ENCODE measurements at places on chromosomes 6 and 20.

GRCh38 chr6:157831424-157832249 is 8.6 kb downstream of the SNX9 start:
- no peak for DNase-seq

GRCh38 chr6:159871241-159871640 is 19.5 kb upstream of the MAS1 start:
- no peak for DNase-seq

DNA sequence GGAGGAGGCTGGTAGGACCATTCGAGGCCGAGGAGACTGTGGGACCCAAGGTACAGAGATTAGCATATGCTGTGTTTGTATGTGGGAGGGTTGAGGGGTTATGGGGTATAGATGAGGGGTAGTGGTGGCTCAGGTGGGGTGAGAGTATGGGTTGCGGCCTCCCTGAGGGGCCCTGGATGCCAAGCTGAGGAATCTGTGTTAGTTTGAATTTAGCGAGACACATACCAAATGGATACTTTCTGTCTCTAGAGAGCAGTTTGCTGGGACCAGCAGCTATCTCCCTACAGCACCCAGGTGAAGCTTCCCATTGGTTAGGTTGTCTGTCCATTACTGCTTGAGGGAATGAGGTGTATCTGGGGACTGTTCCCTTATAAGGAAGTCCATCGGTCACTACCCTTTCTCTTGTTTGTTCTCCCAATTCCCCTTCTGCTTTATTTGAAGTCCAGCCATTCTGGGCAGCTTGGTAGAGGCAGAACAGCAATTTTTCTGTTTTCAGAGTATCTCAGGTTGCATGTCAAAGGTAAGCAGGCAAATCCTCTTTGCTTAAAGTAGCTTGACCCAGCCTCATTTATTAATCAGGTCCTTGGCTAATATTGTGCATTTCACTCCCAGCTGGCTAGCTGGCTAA is 15.2 kb downstream of the CHMP4B start:
- no peak for DNase-seq

DNA sequence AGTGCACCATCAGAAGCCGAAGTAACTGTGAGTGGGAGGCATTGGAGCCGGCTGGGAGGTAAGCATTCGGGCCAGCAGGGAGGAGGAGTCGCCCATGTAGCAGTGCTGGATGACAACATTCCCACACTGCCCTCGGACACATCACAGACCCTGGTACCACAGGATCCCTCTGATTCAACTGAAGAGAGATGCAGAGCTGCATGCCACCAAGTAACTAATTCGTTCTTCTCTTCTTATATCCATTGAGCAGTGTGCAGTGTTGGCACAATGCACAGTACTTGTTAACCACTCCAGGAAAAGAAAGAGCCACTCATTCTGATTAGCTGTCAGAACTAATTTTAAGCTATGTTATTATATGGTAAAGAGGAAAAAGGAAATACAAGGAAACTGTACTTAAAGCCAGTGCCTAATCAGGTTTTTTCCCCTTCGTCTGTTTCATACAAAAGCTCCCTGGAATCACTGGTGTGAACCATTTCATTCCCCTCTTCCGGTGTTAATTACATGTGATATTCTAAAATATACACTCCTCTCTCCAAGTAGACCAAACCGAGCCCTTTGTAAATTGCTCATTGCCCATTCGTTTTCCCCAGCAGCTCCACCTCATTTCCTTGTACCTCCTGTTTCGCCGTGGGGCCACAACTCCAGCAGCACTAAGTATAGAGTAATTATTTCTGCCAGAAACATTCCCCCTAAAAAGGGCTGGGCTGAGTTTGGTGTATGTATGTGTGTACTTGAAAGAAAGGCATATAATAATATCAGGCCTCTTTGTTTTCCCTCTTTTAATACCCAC is 32.4 kb upstream of the ADTRP start:
- no peak for DNase-seq

DNA sequence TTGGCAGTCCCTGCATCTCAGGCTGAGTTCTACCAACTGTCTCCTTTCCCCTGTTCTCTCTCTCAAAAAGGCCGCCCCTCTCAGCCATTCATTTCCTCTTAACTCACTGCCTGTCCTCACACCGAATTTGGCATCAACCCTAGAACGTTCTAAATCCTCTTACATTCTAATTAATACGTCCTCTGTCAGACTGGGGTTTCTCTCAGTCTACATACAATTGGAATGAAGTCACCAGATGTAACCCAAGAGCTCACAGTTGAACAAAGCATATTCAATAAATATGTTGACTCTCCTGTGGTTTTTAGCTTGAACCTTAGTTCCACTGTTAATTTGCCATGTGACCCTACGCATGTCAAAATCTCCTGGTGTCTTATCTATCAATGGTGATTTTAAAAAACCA is 269.6 kb downstream of the CLIC5 start:
- DNase-seq, result no peak

DNA sequence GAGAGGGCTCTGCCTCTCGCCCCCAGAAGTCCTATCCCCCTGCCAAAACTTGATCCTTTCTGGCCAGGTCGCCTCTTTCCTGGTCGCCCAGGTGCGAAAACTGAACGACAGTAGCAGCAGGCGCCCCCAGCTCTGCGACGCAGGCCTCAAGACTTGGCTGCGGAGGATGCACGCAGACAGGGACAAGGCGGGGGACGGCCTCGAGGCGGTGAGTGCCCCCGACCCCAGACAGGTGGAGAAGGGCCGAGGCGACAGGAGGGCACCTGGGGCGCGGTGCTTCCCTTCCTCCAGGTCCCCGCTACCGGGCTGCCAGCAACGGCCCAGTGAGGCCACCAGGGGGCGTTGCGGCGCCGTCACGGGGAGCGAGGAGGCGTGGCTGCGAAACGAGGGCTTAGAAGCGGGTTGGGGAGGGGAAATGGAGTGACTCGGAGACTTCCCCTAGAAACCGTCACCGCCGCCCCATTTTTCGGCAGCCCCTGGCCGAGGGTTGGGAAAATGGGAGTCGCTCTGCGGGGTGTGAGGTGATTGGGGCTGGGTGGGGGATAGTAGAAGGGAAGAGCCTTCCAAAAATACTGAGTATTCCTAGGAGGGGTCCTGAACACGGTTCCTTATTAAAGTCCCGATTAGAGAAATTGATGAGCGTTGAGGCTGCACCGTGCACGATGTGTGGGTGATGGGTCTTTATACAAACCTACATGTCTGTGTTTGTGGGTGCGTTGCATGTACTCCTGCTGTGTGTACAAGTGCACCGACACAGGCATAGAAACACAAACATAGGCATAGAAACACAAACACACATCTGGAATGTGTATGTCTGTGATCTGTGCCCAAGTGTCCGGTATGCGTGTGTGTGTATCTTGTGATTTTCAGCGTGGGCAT is 44.6 kb downstream of the ARHGAP40 start:
- DNase-seq, result peak; percentile 54

GRCh38 chr6:18395856-18396197 is 8.7 kb downstream of the RNF144B start:
- no peak for DNase-seq

- no peak for DNase-seq
Measured at GRCh38 chr20:957544-957943, 41.4 kb upstream of the ANGPT4 start.

DNA sequence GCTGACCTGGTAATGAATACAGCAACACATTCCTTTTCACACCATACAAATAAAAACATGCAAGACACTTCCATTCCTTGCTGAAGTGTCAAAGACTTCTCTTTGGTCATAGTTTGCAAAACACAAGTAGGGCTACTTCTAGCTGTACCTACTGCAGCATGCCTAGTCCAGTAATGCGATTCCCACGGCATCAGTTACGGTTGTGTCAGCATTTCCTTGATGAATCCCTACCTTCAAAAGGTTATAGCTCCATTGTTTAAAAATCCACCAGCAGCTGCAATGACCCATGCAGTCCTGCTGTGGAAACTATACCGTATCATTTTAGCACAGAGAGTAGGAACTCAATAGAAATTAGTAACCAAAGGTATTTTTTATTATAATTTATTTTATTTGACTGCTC is 1371.5 kb downstream of the EPHA7 start:
- DNase-seq, result no peak

- no peak for DNase-seq
Measured at GRCh38 chr6:133610227-133610840, 278.6 kb upstream of the TCF21 start.

GRCh38 chr20:24872291-24873024 is 76.6 kb upstream of the CST7 start:
- no peak for DNase-seq

DNA sequence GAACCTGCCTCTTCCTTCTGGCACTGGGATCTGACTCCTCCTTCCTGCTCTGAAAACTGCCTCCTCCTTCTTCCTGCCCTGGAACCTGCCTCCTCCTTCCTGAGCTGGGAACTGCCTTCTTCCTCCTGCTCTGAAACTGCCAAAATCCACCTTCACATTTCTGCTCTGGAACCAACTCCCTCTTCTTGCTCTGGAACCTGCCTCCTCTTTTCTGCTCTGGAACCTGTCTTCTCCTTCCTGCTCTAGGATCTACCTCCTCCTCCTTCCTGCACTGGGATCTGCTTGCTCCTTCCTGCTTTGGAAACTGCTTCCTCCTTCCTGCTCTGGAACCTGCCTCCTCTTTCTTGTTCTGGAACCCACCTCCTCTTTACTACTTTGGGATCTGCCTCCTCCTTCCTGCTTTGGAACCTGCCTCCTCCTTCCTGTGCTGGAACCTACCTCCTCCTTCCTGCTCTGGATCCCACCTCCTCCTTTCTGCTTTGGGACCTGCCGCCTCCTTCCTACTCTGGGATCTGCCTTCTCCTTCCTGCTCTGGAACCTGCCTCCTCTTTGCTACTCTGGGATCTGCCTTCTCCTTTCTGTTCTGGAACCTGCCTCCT is 315.5 kb downstream of the PRL start:
- no peak for DNase-seq

DNA sequence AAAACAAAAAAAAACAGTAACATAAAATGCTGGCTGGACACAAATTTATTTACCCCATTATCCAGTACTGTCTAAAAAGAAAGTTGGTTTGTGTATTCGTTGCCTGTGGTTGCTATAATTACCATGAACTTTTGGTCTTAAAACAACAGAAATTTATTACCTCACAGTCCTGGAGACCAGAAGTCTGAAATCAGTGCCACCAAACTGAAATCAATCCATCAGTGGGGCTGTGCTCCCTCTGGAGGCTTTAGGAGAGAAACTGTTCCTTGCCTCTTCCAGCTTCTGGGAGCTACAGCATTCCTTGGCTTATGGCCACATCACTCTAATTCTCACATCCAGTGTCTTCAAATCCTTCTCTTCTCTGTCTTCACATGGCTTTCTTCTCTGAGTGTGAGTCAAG is 79.4 kb downstream of the SNX5 start:
- DNase-seq, result no peak

DNA sequence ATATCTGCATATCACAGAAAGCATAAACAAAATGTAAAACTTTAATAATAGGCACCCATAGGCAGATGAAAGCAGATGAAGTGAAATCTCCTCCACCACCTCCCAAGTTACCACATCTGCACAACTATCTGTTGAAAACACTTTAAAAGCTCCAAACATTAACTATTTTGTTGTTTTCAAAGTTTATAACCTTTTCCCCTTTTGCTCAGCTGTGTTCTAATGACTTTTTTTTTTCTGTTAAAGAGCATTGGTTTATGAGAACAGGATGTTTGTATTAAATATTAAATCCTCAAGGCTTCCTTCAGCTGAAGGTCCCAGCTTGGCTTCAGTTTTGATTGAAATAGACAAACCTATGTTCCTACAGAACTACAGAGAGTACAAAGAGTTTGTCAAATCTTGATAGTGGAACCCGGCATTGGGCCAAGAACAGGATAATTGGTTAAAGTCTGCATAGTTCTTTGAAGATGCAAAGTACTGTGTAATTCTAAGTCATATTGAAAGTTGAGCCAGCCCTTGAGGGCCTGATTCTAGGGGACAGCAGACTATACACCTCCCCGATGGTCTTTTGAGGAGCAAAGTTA is 255.1 kb upstream of the JAG1 start:
- DNase-seq, result no peak

GRCh38 chr20:38499366-38499765 is 26.7 kb downstream of the RALGAPB start:
- DNase-seq, result no peak

DNA sequence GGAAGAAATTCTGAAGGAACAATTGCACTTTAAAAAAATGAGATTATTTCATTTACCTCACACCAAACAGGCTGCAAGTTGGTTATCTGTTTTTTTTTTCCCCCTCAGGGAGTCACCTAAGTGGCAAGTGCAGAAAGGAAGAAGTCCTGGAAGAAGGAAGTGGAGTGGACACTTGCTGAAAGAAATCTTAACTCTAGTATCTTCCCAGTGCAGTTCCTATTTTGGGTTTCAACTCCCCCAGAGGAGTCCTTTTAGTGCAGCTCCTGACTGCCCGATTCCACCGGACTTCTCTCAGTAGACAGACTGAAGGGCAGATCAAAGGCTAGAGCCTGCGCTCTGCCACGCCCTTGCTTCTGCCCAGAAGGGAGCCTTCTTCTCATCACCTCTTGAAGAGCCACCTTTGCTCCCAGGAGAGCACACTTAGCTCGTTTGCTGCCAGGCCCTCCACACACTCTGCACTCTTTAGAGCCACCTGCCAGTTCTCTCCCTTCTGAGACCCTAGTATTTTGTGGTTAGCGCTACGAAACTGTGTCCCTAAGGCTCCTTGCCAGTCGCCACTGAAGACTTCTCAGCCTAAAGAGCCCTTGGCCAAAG is 4.9 kb downstream of the MTCL3 start:
- DNase-seq, result no peak

DNA sequence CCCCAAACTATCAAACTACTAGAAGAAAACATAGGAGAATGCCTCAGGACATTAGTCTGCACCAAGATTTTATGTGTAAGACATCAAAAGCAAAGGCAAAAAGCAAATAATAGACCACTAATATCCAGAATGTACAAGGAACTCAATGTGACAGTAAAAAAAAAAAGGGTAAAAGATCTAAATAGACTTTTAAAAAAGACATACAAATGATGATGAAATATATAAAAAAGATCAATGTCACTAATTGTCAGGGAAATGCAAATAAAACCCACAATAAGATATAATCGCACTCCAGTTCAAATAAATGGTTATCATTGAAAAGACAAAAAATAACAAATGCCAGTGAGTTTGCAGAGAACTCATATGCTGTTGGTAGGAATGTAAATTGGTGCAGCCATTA is 118.3 kb upstream of the DUSP22 start:
- DNase-seq, result no peak

GRCh38 chr6:47308552-47309290 is 984 bp downstream of the TNFRSF21 start:
- DNase-seq, result no peak

DNA sequence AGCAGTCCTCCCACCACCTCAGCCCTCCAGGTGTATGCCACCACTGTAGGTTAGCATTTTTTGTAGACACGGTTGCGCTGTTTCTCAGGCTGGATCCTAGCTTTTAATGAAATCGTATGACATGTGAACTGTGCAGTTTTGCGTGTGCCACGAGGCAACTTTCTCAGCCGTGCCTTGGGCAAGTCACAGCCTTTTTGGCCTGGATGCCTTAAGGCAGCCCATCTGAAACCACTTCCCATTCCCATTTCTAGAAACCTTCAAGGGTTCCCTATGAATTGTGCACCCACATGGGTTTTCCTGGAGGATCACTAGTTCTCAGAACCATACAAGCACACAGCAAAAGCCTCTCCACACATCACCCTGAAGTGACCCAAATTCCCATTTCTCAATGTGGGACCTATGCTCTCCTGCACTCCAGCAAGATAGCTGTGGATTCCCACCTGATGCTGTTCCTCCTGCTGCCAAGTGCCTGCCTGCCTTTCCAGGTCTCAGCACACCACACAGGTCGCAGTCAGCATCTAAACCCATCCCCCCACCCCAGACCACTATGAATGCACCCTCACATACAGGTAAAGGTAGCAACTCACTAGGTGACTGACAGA is 28.9 kb downstream of the SNX5 start:
- no peak for DNase-seq

- no peak for DNase-seq
Measured at GRCh38 chr6:3135668-3136291, 17.3 kb downstream of the BPHL start.

GRCh38 chr6:123089226-123089625 is 93.2 kb downstream of the CLVS2 start:
- no peak for DNase-seq

All from GDM1 (cell line).